ENCODE measurements at places on chromosomes 3 and 15.

DNA sequence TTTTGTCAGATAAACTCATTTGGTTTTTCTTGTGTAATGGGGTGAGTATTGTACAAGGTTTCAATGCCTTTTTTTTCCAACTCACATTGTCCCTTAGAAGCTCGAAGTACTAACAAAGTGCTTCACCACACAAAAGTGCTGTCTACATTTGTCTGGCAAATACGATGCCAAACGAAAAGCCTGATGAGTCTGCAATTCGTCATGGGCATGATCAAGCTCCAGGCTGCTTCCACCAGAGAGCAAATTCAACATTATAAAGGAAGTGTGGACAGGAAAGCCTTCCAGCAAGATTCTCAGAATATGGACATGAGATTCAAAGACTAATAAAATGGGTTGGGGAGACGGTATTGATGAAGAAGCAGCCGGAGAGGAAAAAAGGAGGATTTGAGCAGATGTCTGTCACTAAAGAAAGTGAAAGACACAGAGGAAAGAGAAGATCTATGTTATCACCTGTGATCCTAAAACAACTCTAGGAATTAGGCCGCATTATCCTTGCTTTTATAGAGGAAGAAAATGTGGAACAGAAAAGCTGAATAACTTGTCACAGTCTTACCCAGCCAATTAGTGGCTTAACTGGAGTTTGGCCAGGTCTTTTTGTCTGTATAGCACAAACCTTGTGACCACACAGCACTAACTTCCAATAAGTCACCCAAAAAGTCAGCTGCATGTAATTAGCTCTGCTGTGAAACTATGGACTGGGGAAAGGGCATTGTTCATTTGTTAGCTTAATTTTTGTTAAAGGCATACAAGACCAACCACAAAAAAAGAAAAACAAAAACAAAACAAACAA is 494.8 kb downstream of the FHIT start:
- no peak for DNase-seq

- DNase-seq, result no peak
Observed at GRCh38 chr15:76991048-76991447, 3.9 kb upstream of the PSTPIP1 start.

GRCh38 chr3:128084675-128085021 is 32.4 kb downstream of the SEC61A1 start:
- DNase-seq, result no peak

DNA sequence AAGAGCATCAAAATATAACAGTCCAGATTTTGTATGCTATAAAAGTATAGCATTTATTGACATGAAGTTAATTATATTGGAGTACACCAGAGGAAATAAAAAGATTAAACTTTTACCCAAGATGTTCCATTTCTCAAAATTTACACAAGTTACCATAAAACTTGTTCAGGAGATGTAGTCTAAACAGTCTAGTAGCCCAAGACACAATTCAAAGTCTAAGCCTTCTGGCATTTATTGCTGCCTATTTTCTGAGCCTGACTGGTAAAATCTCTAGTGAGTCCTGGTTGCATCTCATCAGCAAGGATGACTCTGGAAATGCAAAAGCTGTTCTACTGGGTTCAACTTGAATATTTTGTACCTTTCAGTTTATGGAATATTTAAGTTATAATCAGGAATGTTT is 468.7 kb downstream of the PDCD6IP start:
- DNase-seq, result no peak

Measured in T-helper 1 cell (primary cell).